ENCODE measurements at places on chromosomes 1 and 21.

DNA sequence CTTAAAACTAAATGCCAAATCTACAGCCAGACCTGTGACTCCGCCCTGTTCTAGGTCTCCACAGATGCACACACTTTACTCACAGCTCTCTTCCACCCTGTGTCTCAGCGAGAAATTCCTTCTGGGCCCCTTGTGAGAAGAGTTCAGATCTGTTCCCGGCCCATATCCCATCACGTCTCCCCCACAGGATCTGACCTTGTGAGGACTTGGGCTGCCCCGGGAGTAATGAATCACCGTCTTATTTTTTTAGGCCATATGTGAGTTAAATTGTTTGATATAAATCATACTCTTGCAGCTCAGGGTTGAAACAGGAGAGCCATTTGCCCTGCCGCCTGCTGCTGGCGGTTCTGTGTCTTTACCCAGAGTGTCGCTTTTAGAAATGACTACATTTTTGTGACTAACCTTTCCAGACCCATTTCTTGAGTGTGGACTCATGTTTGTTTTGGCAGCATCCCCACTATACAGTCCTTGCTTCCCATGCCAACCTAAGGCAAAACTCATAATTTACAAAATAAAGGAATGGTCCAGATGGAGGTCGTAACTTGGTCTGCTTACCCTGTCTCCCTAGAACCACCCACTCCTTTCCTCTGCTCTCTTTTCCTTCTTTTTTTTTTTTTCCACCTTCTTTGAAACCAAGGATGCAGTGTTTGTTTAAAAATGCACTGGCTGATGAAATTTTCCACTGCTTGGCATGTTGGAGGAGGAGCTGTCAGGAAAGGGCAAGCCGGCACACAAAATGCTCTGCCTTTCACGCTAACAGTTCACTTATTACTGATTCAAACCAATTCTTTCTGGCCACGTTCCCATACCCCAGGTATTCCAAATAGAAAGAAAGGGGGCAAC is 98.0 kb upstream of the C1orf105 start:
- DNase-seq = peak; percentile 98

DNA sequence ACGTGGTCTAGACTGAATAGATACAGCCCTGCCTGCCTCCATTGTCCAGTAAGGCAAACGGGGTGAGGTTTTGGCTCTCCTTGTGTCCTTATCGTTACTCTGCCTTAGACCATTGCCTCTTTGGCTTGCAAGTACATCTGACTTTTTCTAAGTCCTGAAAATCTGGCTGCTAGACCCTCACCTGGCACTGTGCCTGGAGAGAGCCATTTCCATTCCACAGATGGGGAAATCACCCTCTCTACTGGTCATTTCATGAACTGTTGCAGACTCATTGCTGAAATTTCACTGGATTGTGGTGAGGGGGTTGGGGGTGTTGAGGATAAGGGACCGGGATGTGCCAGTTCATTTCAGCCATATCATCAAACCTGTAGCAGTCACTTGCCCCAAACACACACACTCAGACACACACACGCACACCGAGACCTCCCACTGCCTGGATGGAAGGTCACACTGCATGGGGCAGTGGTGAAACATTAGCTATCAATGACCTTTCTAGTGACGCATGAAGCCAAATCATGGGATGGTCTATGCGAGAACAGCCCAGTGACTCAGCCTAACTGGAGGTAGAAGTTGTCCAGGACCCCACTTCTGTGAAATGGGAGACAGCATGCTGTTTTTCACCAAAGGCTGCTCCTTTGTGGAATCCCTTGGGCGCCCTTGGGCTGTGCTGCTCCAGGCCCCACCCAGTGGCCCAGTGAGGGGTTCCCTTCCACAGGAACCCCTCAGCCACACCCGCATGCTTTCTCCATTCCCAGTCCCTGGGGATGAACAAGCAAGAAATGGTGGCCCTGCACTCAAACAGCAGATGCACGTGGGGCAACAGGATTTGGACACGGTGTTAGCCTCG is 34.9 kb upstream of the VASH2 start:
- DNase-seq = peak; percentile 26

- no peak for DNase-seq
These were observed 406.9 kb upstream of the USP24 start for GRCh38 chr1:55622074-55622473.

DNA sequence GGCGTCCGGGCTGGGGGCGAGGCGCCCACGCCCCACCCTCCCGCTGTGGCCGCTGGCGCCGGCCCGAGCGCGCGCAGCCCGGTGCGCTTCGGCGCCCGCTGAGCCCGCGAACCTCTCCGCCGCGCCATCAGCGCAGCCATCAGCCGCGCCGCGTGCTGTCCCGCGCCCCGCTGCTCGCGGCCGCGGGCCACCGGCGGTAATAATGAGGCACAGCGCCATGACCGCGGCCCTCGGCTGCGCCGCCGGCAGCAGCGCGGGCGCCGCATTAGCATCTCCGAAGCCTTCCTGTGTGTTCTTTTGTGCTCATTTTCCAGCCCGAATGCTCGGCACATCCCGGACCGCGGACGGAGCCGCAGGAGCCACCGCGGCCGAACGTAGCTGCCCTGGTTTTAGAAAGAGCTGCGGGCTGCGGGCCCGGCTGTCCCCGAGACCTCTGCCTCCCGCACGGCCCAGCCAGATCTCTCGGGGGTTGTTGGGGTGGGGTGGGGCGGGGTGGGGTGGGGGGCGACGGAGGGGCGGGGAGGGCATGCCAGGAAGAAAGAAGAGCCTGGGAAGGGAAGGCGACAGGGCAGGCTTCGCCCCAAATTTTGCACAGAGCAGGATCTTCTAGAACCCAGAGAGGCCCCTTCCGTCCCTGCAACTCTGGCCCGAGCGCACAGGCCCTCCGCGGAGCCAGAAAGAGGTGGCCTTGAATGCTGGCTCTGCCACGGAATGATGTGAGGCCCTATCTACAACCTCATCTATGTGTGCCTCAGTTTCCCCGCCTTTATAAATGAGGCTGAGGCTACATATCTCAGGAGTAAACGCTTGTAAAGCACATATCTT is 55.3 kb downstream of the RRAGC start:
- no peak for DNase-seq

DNA sequence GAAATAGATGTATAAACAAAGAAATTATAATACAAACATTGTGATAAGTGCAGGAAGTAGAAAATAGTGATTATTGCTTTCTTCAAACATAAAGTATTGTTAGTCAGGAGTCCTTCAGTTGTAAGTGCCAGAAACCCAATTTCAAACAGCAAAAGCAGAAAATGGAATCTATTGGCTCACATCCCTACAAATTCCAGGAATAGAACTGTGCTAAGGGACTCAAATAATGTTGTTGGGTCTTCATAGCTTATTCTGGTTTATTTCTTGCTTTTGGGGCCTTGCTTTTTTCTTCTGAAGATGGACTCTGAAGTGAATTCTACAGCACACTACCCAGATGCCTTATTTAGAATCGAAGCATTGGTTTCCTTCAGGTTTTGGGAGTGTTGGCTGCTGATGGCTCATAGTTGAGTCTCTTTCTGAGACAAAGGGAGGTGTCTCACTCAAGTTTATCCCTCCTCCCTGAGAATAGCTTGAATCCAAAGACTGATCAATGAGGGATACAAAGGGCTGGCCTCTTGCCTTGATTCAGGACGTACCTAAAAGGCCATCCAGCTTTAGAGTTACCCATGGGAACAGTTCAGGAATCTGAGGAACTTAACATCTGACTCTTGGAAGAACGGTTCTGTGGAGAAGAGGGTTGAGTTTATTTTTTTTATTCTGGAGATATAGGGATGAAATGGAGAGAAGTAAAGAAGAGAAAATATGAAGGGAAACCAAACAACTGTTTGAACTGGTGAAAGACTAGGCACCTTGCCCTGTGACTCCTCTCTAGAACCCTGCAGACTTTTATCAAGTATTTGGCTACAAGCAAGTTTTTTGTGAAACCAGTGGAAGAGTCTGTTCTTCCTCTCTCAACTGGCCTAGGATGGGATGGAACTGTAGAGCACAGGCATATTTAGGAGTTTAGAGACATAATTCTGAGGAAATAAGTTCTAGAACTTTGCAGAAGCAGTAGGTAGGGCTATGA is 39.0 kb upstream of the ATG4C start:
- DNase-seq = no peak

DNA sequence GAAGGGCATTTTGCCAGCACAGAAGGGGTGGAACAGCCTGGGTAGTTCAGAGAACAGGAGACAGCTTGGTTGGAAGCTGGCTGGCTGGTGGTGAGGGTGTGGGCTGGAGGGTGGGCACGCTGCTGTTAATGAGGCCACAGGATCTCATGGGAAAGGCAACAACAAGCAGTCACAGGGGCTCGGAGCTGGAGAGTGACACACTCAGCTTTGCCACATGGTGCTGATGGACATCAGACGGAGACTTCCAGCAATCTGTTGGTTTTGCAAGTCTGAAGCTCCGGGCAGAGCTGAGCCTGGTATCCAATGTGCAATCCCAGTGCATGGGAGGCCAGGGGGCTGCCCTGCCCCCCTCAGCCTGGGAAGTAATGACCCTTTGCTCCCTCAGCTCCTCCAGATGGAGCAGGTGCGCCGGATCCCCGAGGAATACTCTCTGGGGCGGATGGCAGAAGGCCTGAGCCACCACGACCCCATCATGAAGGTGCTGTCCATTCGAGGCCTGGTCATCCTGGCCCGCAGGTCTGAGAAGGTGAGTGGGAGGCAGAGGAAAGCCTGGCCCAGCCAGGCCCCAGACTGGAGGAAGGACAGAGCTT is 15.6 kb upstream of the TTC4 start:
- DNase-seq = no peak

DNA sequence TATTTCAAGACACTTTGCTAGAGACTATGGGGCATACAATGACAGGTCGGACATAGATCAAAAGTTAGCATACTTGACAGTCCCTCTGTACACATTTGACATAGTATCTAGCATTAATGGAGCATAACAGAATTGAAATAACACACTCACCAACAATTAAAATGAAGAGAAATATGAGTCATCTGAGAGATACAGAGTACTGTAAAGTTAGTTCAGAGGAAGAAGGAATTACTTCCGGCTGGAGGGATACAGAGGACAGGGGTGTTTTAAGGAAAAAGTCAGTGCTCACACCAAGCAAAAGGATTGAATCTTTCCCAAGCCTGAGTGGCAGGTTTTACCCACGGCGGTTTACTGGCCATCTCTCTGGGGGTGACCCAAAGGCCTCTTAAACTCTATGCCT is 2.4 kb downstream of the ZMYND12 start:
- no peak for DNase-seq

DNA sequence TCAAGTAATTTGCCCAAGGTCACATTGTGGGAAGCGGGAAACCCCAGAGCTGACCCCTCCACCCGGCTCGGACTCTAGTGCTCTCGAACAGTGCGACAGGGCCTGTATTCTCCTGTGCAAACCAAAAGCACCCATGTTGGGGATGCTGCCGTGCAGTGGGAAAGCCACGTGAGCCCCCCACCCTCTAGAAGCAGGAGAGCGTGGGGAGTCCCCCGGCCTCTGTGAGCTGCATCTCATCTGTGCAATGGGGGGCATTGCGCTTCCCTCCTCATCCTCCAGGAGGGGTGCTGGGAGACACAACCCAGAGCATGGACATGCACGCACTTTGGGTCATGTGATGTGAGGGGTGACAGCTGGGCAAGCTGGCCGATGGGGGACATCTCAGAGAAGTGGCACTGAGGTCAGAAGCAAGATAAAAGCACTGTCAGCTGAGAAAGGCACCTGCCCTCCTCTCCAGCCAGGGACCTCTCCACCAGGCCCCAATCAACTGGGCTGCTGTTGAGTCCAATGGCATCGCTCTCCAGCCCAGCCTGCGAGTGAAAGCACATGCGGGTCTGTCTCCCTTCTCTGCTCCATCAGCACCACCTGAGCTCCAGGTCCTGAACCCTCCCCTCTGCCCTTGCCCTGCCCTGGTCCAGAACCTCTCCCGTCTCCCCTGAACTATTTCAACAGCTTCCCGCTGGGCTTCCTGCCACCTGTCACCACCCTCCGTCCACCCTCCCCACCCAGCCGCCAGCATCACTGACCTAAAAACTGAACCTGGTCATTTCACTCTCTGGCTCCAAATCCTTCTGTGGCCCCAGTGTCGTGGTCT is 76.4 kb upstream of the IFFO2 start:
- DNase-seq = no peak

- DNase-seq = no peak
These were observed 42.4 kb downstream of the OLFML3 start for GRCh38 chr1:114021665-114022099.

GRCh38 chr1:198491596-198491995 is 48.9 kb downstream of the ATP6V1G3 start:
- peak; percentile 39 for DNase-seq

All from fibroblast of skin of scalp (primary cell).